ENCODE measurements at places on chromosomes 12 and 14.
A peak's percentile ranks its signal among the peaks of the same experiment; 100 is the strongest.

- no peak for DNase-seq
These were observed 64.7 kb upstream of the PTCSC3 start for GRCh38 chr14:36241183-36241582.

- no peak for DNase-seq
These were observed 4.9 kb upstream of the SMAGP start for GRCh38 chr12:51275088-51275487.

GRCh38 chr14:68690089-68690958 lies 102.5 kb downstream of the ZFP36L1 start:
- DNase-seq: no peak

- DNase-seq: peak; percentile 77
These were observed 111.4 kb downstream of the DACT1 start for GRCh38 chr14:58749066-58749669.

- no peak for DNase-seq
These were observed 237.9 kb upstream of the NAV3 start for GRCh38 chr12:77592836-77593235.

- DNase-seq: no peak
These were observed 8.3 kb downstream of the OR11G2 start for GRCh38 chr14:20198991-20199390.

DNA sequence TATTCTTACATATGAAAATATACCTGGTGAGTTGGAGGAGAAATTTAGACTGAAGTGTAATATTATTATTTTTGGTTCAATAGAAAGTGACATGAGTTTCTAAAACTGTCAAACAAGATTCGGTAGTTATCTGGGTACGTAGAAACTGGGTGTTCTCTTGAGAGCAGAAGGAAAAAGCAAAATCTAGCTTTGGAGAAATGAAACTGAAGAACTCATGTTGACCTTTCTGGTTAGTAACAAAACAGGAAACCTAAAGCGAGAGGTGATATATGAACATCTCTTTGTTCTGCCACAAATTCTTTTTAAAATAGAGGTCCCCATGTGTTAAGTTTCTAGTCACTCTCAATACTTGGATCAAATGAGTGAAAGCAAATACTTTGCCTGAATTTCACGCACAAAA lies 401.7 kb downstream of the TRHDE start:
- DNase-seq: no peak

DNA sequence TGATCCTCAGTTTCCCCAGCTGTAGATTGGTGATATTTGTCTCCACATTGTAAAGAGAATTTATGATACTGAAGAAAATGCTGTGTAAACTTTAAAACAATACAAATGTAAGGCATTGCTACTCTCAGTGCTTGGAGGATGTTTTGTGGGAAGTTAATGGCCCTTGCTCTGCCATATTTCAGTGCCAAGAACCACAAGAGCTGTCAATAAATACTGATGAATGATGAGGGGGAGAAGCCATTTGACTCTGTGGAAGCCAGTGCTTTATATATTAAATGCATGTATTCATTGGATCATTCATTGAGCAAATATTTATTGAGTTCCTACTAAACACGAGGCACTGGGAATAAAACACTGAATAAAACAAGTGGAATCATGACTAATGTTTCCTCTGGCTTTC lies 30.8 kb downstream of the CACNA1C start:
- no peak for DNase-seq

DNA sequence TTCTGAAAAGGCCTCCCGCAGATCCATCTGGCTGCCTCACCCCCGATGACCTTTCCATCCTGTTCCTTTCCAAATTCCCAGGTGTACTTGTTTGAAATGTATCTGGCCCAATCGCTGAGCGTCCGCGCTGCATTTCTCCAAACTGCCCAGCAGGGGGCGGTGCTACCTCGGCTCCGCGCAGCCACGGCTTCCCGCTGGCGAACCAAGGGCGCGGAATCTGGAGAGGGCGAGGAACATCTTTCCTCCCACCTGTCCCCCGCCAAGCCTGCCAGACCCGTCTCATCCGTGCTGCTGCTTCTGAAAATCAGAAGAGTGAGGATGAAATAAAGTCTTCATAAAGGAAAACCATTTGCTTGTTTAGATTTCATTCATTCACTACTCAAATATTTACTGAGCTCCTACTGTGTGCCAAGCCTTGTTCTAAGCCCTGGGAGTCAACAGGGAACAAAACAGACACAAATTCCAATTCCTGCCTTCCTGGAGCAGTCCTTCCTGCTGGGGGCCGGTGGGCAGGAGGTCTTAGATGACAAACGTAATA lies 16.8 kb upstream of the MYL2 start:
- DNase-seq: peak; percentile 57

GRCh38 chr12:120216742-120217605 lies 16.1 kb upstream of the RPLP0 start:
- no peak for DNase-seq

- DNase-seq: no peak
These were observed 77.7 kb upstream of the MED13L start for GRCh38 chr12:116354950-116355783.

DNA sequence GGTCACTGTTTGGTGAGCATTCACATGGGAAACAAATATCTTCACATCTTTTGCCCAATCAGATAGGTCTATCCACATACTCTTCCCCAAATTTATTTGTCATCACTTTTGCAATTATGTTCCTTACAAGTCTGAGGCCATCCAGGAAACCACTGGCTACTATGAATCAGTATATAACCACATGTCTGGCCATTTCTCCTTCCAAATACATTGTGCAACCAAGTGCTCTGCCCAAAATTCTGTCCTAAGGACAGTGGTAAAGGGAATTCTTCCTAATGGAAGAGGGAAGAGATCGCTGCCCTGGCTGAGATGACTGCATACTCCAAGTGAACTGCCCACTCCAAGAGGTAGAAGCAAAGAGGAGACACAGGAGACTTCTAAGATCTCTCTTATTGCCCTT lies 148.9 kb upstream of the MAX start:
- no peak for DNase-seq

DNA sequence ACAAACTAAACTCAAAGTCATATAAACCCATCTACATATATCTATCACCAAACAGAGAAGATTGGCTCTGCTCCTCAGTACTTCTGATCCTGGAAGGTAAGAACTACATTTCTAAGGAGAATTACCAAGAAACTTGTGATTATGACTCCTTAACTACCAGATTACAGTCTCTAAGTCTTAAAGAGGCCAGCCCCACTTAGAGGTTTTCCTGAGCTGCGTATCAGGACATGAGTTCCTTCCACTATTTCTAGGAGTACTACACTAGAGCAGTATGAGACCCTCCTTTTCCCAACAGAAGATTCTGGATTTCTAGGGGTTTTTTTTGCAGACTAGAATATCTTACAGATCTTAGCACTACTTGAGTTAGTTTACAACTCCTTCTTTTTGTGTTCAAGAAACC lies at the start of gene NOXRED1:
NOXRED1 (minus strand) TSS at position 101 of the 400 bp plus-strand sequence. CDS start 634 bp downstream, outside the sequence.
- DNase-seq: no peak

- DNase-seq: no peak
These were observed 35.5 kb upstream of the MAX start for GRCh38 chr14:65137648-65138307.

DNA sequence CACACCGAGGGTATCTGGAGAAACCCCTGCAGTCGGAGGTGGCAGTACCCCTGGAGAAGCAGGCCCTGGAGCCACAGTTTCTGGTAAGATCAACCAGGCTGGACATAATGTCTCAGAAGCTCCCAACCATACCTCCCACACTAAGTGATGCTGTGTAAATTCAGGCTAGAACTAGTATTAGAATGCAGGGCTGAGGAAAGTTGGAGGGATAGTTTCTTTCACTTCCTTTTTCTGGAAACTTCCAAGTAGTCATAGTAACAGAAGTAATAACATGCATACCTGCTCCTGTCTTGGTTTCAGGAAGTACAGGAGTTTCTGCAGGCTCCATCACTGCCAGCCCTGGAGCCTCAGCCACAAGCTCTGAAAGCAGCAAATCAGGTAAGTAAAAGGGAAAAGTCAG lies 228.1 kb upstream of the CNTN1 start:
- DNase-seq: no peak

DNA sequence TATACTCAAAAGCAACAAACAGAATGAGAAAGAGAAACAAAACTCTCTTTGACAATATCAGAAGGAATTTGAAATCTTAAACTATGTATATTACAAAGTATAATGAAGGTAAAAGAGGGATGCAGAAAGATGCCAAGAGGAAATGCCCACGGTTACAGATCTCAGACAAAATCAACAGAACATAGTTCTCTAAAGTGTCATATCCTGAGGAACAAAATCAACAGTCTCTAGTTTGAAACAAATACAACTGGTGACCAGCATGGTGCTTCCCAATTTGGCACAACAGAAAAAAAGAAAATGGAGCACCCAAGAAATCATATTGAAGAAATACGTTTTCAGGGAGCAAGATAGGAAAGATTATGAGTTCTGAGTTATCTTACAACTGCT lies 116.5 kb downstream of the METTL25 start:
- DNase-seq: no peak

- DNase-seq: no peak
These were observed 55.2 kb upstream of the NTF3 start for GRCh38 chr12:5376591-5377207.

DNA sequence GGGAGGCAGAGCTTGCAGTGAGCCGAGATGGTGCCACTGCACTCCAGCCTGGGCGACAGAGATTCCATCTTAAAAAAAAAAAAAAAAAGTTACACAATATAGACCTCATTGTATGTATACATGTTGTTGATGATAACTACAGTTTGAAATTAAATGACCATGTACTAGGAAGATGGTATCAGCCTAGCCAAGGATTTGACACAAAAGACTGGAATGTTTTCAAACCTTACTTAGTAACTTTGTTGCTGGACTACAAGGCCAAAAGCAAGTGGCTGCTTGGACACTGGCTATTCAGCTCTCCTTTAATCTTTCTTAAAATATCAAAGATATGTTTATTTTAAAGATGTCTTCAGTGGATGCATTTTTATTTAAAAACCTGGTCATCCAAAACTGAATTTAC lies 18.9 kb upstream of the NUDT4 start:
- DNase-seq: no peak

- no peak for DNase-seq
These were observed 95.9 kb upstream of the DDHD1 start for GRCh38 chr14:53249059-53249458.

DNA sequence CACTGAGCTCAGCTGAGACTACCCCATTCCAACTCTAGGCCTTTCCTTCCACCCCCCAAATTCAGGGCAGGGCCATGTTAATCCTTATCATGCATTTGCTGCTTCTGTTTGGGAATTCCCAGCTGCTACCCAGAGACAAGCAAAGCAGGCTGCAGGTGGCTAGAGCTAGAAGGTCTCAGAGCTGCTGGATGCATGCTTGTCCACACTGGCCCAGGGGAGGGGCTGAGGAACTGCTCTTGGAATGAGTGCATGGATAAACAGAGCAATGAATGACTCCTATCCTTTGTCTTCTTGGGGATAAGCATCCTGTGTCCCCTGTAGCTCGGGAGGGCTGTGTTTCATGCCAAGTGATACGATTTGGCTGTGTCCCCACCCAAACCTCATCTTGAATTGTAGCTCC lies 136.8 kb upstream of the NOS1 start:
- DNase-seq: no peak

- DNase-seq: no peak
These were observed 1.8 kb downstream of the APPL2 start for GRCh38 chr12:105234197-105234596.

GRCh38 chr14:38065106-38065762 lies 142.5 kb upstream of the SSTR1 start:
- no peak for DNase-seq

DNA sequence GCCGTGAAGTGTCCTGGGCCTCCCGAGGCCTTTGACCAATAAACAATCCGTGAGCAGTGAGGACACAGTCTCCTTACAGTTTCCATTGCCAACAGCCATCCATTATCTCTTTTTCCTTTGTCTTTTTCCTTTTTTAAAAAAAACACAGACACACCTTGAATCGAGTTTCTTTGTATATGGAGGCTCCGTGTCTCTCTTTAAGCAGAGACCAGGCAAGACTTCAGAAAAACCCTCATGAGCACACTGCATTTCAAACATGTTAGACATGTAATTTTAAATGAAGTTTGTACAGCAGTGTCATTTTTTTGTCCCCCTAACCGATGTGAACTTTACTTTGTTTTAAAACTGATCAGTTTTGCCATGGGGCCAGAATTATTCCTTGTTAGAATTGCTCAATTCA lies 111.1 kb downstream of the SPTSSA start:
- DNase-seq: no peak

DNA sequence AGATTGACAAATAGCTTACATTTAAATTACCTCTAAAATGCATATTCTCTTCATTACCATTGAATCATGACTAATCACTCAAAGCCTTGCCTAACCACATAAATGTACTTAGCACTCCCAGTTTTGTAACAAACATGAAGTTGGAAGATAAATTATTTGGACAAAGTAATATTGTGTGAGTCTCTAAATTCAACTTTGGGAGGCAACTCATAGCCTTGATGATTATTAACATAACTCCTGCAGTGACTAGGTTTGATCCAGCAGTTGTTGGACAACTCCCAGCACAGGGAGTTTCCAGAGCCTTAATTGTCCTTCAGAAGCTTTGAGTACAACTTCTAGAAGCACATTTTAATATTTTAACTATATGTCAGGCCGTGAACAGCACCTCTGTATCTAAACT lies 153.4 kb upstream of the PDZRN4 start:
- DNase-seq: no peak

DNA sequence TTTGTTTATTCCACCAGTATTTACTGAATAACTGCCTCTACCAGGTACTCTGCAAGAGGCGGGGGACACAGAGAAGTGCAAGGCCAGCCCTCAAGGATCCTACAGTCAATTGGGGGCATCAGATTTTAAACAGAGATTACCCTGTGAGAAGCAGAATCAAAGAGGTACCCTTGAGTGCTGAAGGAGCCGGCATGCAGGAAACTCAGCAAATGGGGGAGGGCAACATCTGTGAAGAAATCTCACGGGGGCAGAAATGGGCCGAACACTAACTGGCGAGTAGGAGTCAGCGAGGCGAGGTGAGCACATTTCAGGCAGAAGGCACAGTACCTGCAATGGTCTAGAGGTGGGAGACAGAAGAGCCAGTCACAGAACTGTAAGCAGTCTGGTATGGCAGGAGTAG lies 9.0 kb downstream of the GALNT6 start:
- no peak for DNase-seq

DNA sequence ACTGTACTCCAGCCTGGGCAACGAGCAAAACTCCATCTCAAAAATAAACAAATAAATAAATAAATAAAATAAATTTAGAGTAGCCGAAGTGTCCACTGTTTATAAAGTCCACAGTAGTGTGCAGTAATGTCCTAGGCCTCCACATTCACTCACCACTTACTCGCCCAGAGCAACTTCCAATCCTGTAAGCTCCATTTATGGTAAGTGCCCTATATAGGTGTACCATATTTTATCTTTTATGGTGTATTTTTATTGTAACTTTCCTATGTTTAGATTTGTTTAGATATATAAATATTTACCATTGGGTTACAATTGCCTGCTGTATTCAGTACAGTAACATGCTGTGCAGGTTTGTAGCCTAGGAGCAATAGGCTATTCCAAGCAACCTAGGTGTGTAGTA lies 37.9 kb upstream of the GPRC5A start:
- DNase-seq: no peak

GRCh38 chr14:67370830-67371229 lies 10.7 kb downstream of the EIF2S1 start:
- DNase-seq: no peak

Measured in ACHN (cell line).